Activated CD8-positive, alpha-beta memory T cell treated with anti-CD3 and anti-CD28 coated beads, Interleukin-2, amount 50 U/mL, for 4 hours (primary cell): ENCODE measurements at places on chromosomes 13 and 19.
A peak's percentile ranks its signal among the peaks of the same experiment; 100 is the strongest.

DNA sequence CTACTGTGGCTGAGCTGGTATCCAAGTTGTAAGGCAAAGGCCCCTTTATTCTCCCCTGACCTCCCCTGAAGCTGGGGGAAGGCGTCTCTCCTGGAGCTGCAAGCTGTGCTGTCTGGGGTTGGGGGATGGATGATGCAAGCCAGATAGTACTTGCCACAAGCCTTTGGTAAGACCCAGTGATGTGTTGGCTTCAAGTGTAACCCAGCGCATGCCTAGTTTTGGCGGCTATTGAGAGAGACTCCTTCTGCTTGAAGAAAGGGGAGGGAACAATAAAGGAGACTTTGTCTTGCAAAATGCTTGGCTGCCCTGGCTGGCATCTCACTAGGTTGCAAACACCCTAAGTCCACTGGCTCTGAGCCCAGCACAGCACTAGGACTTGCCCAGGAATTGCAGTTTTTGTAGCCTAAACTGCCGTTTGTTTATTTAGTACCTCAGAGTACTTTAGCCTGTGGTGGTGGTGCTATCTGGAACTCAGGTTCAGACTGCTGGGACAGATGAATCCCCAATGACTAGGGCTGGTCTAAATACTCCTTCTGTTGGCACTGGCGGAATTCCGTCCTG, 108.2 kb downstream of the TNFSF13B start:
- DNase-seq, result no peak

- DNase-seq, result no peak
Measured at GRCh38 chr19:15048128-15048527, 1.2 kb upstream of the CASP14 start.

DNA sequence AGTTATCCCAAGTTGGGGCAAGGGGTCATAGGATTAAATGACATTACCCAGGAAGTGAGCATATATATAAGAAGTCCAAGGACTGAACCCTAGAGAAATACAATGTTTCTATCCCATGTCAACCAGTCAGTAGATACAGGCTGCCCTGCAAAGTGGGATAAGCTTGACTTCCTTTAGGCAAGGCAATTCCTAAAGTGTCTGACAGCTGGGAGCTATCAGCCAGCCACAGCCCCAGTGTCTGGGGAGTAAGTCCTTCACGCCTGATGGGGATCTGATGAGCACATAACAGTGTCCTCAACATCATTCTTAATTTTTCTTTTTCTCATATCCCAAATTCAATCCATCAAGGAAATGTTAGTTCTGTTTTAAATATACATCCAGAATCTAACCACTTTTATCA, 54.1 kb downstream of the DNAJC15 start:
- no peak for DNase-seq

DNA sequence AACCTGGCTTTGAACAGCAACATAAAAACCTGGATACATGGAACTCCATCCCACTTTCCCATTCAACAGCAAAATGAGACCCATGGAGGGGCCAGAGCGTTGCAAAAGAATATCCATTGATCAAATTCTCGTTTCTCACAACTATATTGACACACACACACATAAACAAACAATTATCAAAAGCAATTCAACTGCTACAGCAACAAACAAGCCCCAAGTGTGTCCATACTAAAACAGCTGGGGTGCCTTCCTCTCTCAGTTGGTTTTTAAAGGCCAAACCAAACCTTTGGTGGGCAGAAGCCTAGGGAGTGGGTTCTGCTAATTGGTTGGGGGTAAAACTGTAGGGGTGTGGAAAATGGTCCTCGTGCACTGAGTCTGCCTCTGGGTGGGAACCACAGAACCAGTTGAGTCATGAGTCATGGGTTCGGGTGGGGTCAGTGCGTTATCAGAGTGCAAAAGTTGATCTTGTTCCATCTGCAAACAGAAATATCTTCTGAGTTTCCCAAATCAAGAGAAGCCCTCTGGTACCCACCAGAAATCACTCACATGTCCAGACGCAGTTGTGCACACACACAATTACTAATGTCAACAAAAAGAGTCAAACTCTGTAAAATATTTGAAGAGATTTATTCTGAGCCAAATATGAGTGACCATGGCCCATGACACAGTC, 18.5 kb downstream of the GPR42 start:
- DNase-seq, result no peak

DNA sequence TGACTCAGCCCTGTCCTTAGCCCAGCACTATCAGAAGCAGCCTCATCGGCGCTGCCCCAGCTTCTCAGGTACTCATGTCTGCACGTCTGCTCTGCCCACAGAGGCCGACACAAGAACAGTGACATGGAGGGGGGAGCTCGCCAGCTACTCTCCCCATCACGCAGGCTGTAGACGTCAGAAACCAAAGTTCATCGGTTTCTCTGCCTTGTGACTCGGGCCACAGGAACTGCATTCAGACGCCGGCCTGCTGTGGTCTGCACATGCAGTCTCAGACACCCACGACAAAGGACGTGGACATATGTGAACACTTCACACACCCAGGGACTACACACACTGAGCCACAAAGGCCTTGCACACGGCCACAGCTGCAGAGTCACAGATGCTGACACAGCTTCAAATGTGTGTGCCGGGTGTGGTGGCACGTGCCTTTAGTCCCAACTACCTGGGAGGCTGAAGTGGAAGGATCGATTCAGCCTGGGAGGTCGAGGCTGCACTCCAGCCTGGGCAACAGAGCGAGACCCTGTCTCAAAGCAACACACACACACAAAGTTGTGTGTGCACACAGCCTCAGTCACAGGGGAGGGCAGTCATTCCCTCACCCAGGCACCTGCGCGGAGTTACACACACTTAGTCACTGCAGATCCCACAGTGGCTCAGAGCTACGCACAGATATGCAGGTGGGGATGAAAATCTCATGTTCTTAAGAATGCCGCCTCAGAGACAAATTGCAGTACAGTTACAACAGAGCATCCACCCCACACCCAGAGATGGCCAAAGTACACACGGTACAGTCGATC, 4.9 kb upstream of the ZFP36 start:
- peak; percentile 81 for DNase-seq

DNA sequence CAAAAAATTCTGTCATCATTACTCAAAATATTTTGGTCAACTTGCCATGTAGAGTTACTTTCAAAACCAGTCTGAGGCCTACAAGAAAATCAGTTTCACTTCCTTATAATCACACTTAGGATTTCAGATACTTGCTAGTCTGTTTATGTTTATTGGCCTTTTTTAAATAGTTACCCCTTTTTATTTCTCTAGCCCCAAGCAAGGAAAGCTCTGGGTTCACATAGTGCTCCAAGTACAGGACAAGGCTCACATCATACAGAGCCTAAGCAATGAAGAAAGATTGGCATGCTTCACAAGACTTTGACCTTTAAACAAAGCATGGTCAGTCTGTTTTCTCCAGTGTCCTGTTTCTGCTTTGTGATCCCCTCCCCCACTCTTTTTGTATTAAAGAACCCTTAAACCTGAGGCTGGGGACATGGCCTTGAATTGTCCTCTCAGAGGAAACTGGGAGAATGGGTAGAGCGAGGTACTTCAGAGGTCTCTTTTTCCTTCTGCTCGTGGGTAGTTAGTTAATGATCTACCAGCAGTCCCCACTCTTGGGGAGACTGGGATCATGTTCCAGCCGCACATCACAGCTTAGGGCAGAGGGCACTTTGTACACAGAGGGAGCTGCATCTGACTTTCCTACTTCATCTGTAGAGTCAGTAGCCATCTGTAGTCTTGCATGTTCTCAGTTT, 30.7 kb downstream of the CEACAM1 start:
- no peak for DNase-seq

- DNase-seq, result no peak
Measured at GRCh38 chr13:104295537-104295936, 1229.3 kb upstream of the SLC10A2 start.

DNA sequence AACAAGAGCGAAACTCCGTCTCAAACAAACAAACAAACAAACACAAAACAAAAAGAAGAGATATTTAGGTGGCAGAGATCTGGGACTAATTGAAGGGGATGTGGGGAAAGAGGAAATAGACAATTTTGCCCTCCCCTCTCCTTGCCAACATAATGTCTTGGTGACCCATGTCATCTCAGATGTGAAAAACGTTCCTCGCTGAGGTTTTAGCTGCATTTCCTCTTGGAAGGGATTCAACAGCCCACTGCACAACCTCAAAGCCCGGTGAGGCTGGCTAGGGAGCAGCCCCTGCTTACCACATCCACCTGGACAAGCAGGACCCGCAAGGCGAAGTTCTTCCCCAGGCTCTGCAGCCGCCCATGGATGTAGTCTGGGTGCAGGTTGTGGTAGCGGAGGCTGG, 4.9 kb downstream of the ERCC1 start:
- DNase-seq, result no peak

- DNase-seq, result no peak
Measured at GRCh38 chr13:50800091-50800739, 43.3 kb downstream of the DLEU7 start.

GRCh38 chr13:107252021-107252420, 684.1 kb upstream of the ARGLU1 start:
- DNase-seq, result no peak

DNA sequence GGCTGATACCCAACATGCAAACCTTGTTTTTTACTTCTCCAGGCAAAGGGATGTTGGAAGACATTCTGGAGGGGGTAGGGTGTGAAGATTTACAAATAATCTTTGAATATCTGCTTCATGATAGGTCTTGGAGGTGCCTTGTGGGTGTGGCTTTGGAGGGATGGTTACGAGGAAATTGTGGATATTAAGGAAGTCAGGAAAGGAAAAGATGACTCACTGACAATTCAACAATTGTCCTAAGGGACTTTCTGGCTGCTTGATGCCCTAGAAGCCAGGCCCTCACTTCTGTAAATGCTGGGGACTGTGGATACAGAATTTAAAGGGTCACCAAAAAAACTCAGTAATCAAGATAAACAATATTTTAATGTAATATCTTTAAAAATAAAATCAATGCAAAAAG, 37.4 kb upstream of the ZNF527 start:
- no peak for DNase-seq

GRCh38 chr13:20547479-20547908, 19.5 kb upstream of the IFT88 start:
- no peak for DNase-seq

DNA sequence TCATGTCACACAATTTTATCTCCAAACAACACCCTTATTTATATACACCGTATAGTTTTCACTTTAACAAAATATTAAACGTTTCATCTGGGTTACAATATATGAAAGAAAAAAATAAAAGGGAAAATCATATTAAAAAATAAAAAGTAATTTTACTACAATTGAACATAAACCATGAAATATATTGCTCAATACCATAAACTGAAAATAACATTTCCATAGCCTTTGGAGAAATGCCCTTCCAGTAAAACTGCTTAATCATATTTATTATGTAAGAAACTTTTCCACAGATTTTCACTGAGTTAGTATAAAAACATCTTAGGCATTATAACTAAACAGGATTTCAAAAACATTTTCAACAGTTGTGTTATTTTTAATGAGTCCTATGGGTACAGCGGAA, 1.5 kb upstream of the ZNF347 start:
- no peak for DNase-seq

- no peak for DNase-seq
Measured at GRCh38 chr13:40102360-40102727, 446.9 kb downstream of the COG6 start.

DNA sequence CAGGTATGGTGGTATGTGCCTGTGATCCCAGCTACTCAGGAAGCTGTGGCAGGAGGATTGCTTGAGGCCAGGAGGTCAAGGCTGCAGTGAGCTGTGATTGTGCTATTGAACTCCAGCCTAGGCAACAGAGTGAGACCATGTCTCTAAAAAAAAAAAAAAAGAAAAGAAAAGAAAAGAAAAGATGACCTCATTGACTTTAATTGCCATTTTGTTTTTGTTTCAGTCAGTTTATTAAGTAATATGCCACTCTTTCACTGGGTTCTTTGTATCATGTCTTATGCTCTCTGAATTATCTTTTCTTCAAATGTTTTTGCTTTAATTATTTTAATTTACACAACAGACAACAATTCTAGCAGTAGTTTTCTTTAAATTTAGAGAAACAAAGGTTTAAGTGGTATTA, 293.8 kb downstream of the TSHZ3 start:
- DNase-seq, result no peak

- DNase-seq, result no peak
Measured at GRCh38 chr19:6739883-6740588, 556 bp downstream of the TRIP10 start.

GRCh38 chr13:50309318-50309717, 294.1 kb downstream of the KCNRG start:
- no peak for DNase-seq

DNA sequence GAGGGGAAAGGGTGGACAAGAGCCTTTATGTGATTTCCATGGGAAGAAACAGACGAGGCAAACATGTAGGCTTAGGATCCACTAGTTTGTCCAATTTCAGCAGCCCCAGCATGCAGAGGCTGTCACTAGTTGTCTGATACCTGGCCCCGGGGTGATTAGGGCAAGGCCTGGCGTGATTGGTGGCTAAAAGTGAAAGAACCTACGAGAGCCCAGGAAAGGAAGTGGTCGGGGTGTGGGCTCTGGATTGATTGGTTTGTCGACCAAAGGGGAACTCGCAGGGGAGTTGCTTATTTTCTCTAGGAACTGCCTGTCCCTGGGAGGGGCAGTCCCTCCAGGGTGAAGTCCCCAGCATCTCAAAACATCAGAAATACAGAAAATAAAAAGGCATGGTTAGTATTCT, 64.2 kb upstream of the UQCRFS1 start:
- peak; percentile 37 for DNase-seq

DNA sequence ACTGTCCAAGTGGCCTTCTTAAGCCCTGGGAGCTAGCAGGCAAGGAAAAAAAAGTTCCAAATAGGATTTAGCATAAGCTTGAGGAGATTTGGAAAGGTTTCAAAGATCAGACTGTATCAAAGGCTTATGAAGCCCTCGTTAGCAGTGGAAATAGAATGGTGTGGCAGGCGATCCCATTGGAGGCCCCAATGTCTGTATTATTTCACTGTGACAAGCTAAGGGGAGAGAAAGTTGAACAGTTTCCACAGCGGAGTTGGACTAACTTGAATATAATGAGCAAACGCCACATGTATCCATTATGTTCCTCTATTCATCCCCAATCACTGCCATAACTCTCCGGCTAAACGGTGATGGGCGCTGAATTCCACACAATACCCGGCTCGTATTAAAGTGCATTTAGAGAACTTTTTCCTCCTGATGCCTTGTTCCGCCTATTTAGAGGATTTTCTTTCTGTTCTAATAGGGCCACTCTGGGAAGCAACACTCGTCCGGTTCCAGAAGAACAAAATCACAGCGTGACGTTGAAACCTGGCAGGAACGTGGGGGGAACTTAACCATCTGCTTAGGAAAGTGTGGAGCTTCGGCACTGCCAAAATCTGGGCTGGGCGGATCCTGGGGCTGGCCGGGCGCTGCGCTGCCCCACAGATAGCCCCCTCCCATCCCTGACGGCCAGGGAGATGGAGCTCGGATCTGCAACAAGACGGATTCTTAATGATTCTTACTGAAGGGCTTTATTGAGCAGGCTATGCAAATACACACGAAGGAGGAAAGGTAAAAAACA, 1.0 kb upstream of the PCDH8 start:
- DNase-seq, result no peak

DNA sequence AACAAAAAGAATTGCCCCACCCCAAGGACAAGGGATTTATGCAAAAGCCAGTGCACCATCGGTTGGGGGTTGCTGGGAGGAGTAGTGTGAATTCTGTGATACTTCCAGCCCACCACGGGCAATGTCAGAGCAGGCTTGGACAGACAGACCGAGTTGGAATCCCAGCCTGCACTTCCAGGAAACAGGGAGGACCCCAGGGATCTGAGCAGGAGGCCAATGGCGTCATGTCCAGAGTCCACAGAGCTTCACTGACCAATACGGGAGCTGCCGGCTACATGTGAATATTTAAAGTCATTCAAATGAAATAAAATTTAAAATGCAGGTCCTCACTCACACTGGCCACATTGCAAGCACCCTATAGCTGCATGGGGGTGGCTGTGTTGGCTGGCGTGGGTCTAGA, 10.9 kb downstream of the ZNRF4 start:
- no peak for DNase-seq
